Activated CD8-positive, alpha-beta T cell treated with anti-CD3 and anti-CD28 coated beads, Interleukin-2, amount 10 ng/mL, durations not matched to agents 7 days and 5 days (primary cell): ENCODE measurements at places on chromosomes 6 and 20.

- DNase-seq: no peak
These were observed 434.2 kb downstream of the BCKDHB start for GRCh38 chr6:80540700-80541099.

DNA sequence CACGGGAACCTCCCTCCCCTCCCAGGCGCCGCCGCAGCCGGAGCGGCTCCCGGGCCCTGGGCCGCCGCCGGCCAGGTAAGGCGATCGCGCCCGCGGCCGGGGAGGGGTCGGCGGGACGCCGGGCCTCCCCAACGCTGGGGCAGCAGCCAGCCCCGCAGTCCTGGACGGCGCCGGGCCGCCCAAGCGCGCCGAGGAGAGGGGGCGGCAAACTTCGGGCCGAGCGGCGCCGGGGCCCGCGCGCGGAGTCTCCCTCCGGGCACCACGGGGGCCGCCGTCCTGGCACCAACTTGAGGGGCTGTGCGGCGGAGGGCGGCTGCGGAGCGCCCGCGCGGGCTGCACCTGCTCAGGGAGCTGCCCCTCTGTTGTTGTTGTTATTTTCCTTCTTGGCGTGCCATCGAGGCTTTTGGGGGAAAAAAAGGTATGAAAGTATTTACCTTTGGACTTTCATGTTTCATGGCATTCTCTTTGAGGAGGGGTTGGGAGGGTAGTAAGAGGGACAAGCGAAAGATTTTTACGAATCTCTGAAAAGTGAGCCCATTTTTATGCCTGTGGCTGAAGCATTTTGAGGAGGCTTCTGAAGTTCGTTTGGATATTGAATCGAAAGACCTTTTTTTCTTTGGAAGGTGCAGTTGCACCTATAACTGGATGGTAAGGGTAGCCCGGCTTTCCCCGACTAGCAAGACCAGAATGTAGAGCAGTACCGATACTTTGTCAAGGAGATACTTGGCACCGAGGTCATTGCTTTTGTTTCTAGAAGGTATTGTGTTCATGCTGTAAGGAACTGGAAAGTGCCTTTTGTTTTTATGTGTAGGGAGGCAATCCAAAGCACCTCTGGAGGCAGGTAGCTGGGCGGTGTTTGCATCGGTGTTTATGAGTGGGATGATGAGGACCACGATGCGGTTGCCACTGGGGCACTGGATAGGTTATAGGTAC lies at the start of gene RNF182:
Gene RNF182, plus strand, starts transcription at position 4 of the 933 bp plus-strand sequence. CDS start 52,168 bp downstream, outside the sequence.
- DNase-seq: no peak

- DNase-seq: no peak
These were observed 455.0 kb downstream of the RFPL4B start for GRCh38 chr6:112802144-112802543.

DNA sequence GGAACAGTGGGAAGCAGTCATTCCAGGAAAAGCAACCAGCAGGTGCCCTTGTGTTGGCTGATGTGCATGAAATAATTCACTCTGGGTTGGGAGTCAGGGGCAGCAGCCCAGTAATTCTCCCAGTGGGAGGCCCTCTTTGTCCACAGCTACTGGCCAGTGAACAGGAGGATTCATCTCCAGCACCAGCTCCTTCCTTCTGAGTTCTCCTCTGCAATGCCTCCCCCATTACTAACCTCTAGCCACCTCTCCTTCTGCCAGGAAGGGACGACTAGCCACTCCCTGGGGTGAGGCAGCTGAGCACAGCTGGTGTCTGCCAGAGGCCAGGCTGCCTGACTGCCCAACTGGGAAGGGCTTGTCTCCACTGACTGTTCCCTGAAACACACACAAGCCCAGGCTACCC lies 12.5 kb upstream of the R3HDML start:
- DNase-seq: no peak

- no peak for DNase-seq
These were observed 22.5 kb upstream of the ARFGEF2 start for GRCh38 chr20:48898896-48899530.

DNA sequence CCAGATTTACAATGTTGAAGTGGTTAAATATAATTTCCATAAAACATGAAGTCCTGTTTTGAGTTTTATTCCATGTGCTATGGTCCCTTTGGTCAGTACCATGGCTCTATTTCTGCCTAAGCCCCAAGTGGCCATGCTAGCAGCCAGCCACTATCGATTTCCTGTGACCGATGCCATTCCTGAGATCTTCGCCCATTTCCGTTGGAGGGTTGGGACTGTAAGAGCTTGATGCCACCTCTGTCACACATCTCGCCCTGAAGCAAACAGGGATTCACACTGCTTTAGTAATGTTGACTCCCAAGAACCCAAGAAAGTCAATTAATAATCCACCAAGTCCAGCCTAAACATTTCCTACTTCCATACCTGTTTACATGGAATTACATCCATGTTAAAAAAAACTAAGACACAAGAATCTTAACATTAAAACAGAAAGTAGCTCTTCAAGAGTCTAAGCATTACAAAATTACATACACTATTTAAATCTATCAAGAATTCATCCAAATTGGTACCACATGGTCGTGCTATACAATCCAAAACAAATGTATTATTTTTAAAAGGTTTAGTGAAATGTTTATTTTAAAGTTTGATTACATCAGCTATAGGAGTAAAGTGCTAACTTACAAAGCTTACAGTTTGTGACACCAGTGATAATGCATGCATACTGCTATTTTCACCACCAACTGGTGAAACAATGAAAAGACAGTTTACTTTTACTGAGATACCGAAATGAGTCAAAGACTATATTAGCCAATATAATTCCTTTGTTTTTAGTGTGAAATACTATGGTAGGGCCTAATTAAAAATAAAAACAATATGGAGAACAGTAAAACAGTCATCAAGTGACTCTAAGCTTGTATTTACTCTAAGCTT lies 2.5 kb downstream of the RBM39 start:
- no peak for DNase-seq

GRCh38 chr6:149405823-149406765 lies 6.0 kb downstream of the SUMO4 start:
- no peak for DNase-seq

DNA sequence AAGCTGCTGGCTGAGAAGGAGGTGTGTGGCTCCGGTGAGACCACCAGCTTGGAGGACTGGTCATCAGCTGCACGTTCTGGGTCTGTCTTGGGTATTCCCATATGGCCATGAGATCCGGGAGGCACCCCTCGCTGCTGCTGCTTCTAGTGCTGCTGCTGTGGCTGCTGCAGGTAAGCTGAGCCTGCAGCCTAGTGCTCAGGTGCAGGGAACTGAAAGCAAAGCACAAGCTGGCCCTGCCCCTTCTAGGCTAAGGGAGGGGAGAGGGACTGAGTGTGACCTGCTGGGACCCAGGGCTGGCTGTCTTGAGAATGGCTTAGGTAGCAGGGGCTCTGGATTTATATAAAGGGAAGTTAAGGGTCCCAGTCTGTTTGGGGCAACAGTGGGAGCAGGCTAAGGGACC lies 403 bp downstream of the CDH26 start:
- no peak for DNase-seq

DNA sequence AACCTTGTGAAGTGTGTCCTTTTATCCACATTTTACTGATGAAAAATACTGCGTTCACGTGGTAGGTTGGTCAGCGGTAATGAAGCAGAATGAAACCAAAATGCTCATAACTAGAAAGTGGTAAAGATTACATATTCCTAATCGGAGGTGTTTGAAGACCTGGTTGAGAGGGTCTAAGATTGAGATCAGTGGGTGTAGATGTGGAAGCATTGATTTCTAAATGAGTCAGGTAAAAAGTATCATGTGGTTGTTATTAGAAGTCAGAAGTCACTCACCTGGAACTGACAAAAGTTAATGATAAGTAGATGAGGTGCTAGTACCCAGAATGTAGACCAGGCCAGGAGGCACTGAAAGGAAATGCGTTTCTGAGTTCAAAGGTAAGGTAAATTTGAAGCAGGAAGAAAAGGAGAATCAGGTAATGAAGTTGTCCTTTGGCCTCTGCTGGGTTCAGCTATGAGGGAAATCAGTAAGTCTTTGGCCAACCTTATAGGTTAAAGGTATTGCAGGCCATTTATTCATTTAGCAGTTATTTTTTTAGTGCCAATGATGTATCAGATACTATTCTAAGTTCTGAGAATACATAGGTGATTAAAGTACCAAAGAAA lies 31.2 kb downstream of the FAM83B start:
- no peak for DNase-seq

GRCh38 chr6:150866147-150866990 lies 867 bp downstream of the MTHFD1L start:
- peak; percentile 86 for DNase-seq

GRCh38 chr6:144335914-144336313 lies 50.8 kb downstream of the UTRN start:
- peak; percentile 53 for DNase-seq

DNA sequence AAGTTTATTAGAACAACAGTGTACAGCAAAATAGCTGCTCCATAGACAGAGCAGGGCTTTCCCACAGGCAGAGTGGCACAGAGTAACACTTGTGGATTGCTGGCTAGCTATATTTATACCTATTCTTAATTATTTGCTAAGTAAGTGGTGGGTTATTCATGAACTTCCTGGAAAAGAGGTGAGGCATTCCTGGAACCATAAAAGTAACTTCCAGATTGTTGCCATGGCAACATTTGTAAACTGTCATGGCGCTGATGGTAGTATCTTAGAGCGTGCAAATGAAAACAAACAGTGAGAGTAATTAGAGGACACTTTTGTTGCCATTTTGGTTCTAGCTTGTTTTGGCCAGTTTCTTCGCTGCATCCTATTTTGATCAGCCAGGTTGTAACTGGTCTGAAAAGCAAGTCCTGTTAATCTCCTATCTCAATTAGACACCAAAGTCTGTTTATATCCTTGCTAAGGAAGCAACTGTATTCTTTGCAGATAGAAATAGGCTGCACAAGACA lies 23.9 kb downstream of the DEFB114 start:
- no peak for DNase-seq

DNA sequence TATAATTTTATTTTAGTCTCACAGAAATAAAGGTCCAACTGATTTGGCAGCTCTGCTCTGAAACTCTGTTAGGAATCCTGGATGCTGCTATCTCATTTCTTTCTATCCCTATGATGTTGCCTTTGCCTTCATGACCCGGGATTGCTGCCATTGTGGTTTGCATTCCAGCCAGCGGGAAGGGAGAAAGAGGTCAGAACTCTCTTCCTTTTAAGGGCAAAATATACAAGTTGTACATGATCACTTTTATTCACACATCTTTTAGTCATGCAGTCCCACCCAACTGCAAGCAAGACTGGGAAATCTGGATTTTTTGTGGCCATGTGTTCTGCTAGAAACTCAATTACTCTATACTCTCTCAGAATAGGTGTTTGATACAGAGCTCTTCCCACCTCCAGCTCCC lies 263.1 kb upstream of the ZFP64 start:
- no peak for DNase-seq

GRCh38 chr20:37348792-37349516 lies 3.0 kb downstream of the SRC start:
- DNase-seq: no peak

DNA sequence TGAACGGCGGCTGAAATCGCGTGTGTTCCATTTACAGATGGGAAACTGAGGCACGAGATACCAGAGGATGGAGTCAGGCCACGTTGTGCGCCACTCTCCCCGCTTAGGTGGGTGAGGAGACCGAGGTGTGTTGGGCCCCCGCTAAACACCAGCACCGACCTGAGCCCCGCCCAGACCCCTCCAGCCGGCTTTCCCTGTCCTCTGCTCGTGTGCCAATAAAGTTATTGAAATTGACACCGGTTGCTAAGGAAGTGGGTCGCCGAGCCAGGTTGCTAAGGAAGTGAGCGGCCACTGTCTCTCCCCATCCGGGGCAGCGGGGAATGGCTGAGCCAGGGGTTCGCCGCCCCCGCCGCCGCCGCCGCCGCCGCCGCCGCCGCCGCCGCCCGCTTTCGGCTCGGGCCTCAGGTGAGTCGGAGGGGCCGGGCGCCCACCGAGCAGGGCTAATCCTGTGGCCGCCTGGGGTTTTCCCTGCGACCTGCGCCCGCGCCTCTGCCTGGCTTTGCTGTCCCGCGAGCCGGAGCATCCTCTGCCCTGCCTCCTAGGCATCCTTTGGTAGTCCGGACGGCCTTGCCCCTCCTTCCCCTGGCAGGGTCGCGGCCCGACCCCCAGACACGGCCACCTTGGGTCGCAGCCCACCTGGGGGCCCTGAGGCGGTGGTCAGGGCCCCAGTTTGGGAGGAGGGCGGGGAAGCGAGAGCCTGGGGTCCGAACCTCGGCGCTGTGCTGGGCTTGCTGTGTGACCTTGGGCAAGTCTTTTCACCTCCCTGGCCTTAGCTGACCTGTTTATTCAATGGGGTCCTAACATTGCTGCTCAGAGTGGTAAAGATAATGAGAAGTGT lies at the start of gene KIF3B:
Gene KIF3B, plus strand, starts transcription at position 291 of the 838 bp plus-strand sequence. CDS start 32,127 bp downstream, outside the sequence.
- peak; percentile 93 for DNase-seq

DNA sequence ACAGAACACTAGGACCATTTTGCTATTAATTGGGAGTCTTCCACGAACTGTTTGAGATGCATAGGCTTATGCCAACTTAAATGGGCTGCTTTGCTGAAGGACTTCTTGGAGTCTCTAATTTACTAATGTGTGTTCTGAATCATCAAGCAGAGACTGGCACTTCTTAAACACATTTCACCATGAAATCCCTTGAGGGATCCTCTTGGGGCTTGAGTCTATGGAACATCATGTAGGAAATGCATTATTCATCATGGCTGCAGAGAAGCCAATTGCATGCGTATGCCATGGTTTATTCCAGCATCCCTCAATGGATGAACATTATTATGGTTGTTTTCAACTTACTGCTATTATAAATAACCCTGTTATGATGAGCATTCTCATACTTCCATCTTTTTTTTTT lies 73.4 kb downstream of the FGD2 start:
- no peak for DNase-seq

GRCh38 chr6:75079589-75079988 lies 126.3 kb downstream of the COL12A1 start:
- DNase-seq: no peak

DNA sequence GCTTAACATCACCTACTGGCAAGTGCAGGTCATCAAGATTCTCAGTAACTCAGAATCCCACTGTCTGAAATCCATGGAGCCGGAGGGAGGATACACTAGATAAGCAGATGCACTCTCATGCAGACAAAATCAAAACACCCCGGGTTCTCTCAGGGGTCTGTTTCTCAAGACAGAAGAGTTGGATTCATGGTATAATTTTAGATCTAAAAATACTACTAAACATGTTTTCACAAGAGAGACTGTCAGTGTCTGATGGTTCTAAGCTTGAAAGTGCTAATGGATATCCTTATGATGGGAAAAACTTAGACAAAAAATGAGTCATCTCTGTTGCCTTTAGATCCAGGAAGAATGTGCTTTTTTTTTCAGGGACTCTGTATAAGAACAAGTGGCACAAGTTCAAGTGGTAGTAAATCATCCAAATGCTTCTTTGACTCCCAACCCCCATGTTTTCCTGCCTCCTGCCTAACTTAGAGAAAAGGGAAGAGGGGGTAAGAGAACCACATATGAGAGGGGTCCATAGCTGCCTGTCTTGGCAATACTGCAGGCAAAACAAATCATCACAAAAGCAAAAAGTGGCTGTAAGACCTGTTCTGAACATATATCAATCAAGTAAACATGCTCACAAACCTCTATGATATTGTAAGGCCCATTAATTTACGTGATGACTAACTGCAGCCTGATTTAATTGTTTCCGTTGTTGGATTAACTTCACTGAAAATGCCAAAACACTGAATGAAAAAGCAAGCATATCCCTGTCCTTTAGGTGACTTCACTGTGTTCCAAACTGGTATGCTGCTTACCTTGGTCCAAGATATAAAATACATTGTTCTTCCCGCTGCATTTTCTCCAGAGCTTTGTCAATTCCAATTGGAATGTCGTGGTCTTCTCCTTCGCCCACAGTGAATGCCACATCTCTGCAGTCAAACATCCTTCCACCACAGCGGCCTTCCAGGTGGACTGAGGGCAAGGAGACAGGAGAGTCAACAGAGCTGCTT lies 84.0 kb upstream of the TULP1 start:
- no peak for DNase-seq

- peak; percentile 9 for DNase-seq
These were observed 14.8 kb upstream of the MAS1L start for GRCh38 chr6:29502597-29502996.
